AG08395 (cell line): ENCODE measurements at places on chromosomes 12 and 14.

DNA sequence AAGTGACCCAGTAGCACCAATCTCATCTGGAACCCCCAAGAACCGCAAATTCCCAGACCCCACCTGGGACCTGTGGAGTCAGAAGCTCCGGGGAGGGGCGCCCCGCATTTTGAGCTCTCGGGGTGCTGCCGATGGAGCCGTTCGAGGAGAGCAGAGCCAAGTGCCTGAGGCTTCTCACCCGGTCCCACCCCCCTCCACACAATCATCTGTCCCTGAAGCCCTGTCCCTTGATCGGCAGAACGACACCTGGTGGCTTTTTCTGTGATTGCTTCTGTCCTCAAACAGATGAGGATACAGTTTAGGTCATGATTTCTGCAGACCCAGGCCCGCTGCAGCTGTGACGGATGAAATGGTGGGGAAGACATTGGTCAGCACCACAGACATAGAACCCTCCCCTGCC lies 74.7 kb downstream of the NOC4L start:
- peak; percentile 24 for DNase-seq

GRCh38 chr14:68606176-68606575 lies 186.7 kb downstream of the ZFP36L1 start:
- DNase-seq: no peak

DNA sequence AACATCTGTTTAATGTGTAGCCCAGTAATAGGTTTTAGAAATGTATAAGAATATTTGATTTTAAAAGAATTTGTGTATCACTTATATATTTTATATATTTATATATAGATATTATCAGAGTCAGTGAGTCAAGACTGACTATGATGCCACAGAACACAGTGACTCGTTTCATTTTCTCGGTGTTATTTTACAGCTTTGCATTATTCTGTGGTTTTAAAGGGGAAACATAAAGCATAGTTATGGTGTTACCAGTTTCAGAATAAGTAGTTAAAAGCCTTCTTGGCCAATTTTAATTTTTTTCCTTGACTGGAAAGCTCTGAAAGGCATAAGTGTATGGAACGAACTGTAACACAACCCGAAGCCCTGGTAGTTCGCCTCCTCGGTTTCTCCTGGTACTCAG lies 91.0 kb downstream of the GRIP1 start:
- DNase-seq: no peak

DNA sequence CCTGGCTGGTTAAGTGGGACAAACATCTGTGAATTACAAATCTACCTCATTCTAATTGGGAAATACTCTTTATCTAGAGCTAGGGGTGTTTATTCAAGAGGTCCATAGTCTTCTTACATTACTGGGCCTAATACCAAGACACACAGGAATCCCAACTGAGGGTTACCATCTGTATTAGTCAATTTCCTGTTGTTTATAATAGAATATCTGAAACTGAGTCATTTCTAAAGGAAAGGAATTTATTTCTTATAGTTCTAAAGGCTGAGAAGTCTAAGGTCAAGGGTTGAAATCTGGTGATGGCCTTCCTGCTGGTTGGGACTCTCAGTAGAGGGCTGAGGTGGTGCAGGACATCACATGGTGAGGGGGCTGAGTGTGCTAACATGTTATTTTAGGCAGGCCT lies 36.0 kb downstream of the RTRAF start:
- peak; percentile 71 for DNase-seq

- DNase-seq: no peak
Observed at GRCh38 chr12:104963757-104964156, 5.7 kb upstream of the SLC41A2 start.

- DNase-seq: no peak
Observed at GRCh38 chr12:93974252-93974651, 174.1 kb upstream of the PLXNC1 start.

DNA sequence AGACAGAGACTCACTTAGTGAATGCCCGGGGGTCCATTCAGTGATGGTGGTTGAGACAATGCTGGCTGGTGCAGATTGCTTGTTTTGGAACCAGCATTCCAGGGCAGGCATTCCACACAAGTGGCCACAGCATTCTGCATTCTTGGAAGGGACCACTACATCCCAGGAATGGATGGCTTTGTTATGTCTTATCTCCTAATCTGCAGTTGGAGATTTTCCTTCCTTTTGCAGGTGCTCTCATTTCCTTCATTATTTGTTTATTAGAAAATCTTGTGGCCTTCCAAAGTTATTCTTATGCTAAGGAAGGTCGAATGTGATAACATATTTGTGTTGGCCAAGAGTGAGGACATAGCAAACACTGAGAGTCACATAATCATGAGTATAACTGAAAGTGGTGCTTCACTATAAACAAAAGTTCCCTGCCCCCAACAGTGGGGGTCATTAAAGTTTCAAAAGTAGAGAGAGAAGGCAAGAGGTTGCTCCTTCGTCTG lies 66.0 kb downstream of the BMP4 start:
- DNase-seq: no peak

DNA sequence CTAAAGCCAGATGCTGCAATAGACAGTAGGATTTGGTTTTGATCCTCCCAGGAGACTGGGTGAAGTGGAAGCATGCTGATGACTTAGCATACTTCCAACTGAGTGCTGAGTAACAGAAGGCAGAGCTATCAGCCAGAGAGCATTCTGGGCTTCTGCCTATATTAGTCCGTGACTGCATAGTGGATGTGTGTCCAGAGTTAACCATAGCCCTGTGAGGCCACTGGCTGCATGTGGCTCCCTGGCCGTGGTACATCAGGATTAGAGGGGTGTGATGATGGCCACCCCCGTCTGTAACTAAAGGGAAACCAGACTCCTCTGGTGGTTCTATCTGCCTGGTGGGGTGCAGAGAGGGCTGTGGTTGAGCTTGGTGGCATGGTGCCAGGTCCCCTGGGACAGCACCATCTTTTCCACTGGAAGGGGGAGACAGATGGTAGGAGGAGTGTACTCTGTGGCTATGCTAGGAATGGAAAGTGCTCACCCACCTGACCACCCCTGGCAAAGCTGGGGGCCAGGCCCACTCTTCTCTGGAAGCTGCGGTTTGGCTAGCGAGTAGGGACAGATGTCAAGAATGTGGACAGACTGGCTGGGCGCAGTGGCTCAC lies 27.4 kb downstream of the ABCD4 start:
- DNase-seq: peak; percentile 86

DNA sequence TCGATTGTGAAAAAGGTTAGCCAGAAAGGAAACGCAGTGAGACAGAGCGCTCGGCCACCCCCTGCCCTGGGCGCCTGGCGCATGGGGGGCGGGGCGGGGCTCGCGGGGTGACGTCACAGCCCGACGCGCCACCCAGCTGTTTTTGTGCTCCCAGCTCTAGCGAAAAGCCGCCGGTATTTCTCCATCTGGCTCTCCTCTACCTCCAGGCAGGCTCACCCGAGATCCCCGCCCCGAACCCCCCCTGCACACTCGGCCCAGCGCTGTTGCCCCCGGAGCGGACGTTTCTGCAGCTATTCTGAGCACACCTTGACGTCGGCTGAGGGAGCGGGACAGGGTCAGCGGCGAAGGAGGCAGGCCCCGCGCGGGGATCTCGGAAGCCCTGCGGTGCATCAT lies at the start of gene GABARAPL1:
Gene GABARAPL1, plus strand, starts transcription at position 139 of the 393 bp plus-strand sequence. Its CDS starts 253 bp downstream, at position 392.
- DNase-seq: peak; percentile 87

DNA sequence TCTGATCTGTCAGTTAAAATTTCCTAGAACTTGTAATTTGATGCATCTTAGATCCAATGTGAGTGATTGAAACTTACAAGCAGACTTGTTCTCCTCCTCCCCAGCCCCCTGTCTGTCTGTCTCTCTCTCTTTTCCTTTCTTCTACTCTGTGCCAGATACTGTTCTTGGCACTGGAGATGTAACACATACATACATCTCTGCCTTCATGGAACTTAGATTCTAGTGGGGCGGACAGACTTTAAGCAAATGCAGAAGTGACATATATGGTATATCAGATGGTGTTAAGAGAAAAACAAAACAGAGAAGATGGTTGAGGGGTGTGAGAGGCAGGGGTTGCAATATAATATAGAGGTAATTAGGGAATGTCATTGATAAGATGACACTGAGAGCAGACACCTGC lies 6.6 kb downstream of the CHST11 start:
- DNase-seq: no peak

DNA sequence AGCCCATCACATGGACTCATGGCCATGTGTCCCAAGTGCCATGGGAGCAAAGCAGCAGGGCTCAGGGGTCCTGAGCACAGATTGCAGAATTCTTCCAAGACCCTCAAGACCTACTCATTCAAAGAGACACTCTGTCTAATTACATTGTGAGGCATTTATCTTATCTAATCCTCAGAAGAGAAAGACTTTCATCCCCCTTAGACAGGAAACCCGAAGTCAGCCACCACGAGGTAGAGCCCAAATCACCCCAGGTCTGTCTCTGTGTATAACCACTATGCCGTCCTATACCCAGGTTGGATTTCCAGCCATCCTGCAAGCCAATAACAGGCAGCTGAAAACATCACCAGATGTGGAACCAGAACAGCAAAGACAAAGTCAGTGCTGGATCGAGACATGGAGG lies 8.9 kb upstream of the BCL11B start:
- DNase-seq: no peak

DNA sequence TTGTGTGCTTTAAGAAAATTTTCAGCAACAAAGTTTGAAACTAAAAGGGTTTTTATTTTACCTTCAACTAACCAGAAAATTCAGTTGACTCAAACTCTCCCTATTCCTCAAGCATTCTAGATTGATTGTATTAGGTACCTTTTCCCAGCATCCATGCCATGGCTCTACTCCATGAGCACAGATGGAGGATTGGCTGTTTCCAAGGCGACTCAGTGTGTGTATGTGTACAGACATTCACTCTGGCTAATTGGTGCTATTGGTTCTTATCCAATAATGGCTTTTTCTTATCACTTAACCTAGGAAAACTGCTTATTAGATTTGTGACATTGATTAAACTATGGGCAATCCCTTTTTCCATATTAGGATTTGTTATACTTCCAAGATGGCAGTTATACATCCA lies 202.6 kb downstream of the ANO6 start:
- no peak for DNase-seq

DNA sequence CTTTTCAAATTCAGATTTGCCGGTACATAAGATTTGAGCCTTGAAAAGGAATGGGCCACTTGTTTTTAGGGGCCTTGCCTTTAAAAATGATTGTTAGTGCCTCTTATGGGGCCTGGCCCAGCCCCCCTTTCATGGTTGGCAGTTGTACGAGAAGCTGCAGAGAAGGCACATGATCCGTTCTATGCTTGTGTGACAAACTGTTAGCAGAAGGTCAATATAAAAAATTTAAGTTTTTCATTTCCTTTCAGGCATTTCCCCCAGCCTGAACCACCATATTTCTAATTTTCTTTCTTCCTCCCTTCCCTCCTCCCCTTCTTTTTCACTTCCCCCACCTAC lies 119.1 kb downstream of the PLXNC1 start:
- DNase-seq: no peak

GRCh38 chr14:54807881-54808280 lies 94.7 kb downstream of the GCH1 start:
- no peak for DNase-seq

- DNase-seq: no peak
Observed at GRCh38 chr12:95014554-95014953, 11.1 kb upstream of the NDUFA12 start.
